Urinary bladder (tissue), 4 donors: ENCODE measurements at places on chromosomes 4 and X. TPM values are rescaled to one million over a fixed set of nuclear protein-coding genes. Genes with fewer than 3 reads are reported as not detected.

DNA sequence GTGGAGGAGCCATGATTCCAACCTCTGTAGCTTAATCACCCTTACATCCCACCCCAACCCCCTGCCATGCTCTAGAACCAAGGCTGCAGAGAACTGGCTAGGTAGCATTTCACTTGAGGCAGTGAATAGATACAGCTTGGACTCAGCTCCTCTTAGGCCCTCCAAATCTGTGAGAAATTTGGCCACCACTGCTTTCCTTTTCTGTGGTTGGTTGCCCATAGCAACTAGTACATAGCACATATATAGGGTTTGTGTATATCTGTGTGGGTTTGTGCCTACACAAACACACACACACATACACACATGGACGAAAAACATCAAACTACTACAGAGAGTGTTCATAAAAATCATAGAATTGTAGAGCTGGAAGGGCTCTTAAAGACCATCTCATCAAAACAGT lies 52.0 kb upstream of the CCDC160 start:
- no peak for DNase-seq

GATA1 gene
- 0.34 TPM for polyA plus RNA-seq

DNA sequence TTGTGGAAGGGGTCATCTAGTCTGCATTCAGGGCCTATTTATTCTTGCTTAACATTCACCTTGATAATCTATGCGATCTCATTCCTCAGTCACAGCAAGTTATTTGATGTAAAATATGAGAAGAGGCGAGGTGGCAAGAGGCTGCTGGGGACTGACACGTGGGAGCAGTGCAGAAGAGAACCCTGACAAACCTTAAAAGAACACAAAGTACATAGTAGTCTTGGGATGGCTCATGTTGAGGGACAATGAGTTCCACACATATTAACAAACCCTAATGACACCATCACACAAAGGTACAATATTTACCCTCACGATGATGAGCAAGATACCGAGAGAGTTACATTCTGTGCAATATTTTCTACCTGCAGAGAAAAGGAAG lies 57.5 kb downstream of the MAML3 start:
- DNase-seq = no peak

- DNase-seq = no peak
Observed at GRCh38 chr4:3007724-3008123, 44.4 kb downstream of the GRK4 start.

HTRA3 gene
- polyA plus RNA-seq = 37.0 TPM

- no peak for DNase-seq
Observed at GRCh38 chr4:88158038-88158488, 376 bp downstream of the ABCG2 start.

DNA sequence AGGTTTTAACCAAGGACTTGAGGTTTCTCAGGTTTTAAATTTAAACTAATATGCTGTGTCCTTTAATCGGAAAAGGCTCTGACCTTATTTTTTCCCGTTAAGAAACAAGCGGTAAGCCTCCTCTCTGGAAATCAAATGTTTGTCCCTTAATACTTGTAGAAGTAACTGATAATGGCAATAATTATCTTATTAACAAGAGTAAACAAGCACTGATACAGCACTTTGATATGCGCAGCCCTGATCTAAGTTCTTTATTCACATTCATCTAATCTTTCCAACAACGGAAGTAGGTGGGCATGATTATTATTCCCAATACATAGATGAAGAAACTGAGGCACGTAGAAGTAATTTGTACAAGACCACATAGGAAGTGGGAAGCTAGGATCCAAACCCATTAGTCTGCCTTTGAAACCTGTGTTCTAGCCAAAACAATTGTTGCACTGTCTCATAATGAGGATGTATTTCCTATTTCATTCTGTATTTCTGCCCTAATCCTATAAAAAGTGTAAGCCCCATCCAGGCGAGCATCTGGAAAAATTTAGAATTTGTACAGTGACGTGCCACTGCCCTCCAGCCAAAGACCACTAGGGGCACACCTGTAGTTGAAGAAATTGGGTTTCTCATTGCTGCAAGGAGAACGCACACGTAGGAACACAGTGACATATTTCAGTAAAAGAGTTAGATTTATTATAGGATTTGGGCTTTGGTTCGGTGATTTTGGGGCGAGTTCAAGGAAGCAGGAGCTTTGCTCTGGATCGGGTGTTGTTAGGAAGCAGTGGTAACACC lies 606 bp downstream of the CXorf58 start:
- DNase-seq = no peak

GRCh38 chrX:149682956-149683947 lies 28.6 kb upstream of the MAGEA11 start:
- no peak for DNase-seq

FAM47E gene
- polyA plus RNA-seq = 1.7 TPM

PAK3 gene
- polyA plus RNA-seq = 0.33 TPM

DNA sequence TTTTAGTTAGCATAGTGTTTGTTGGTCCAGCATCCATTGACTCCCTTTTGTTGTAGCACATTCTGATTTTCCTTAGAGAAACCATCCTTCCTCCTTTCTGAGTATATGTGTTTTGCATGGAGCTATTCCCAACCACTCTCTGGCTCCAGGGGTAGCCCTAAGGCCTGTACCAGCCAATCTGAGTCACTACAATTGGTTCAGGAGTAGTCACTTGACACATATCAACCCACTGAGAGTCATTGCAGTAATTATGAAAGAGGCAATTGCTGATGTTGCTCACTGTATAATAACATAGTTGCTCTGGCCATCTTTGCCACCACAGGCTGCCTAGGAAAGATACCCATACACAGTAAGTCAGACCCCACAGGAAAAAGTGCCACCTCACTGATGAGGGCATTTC lies 71.2 kb upstream of the GRID2 start:
- no peak for DNase-seq

DNA sequence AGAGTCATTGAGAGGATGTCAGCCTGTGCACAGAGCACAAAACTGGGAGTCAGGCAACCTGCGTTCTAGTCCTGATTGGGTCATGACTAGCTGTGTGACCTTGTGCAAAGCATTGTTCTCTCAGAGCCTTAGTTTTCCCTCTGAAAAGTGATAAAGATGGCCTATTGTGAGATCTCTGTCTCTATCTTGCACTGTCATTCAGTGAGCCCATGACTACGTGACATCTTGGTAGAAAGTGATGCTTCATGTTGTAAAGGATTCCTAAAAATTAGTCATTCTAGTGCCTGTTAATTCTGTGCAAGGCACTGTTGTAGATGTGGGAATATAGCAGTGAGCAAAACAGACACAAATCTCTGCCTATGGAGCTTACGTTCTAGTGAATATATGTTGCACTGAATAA lies 2.5 kb downstream of the PGRMC1 start:
- no peak for DNase-seq

DNA sequence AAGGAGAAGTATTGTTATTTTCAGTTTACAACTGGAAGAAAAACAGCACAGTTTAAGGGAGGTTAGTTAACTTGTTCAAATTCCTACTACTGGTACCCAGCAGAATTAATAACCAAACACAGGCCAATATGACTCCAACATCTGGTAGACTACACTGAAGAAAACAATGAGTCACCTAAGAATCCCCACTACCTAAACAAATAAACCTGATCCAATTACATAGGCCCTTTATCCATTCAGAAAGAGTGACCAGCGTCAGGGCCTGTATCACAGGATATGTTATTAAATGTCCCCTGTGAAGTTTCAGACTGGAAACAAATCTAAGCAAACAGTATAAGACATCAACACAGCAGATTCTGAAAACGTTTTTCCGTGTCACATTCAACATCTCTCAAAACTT lies 492.5 kb upstream of the INTU start:
- no peak for DNase-seq

- DNase-seq = no peak
Observed at GRCh38 chr4:114677346-114677979, 78.9 kb downstream of the UGT8 start.
